ENCODE measurements at places on chromosomes 16 and 17. TPM values are rescaled to one million over a fixed set of nuclear protein-coding genes. Genes with fewer than 3 reads are reported as not detected.
A peak's percentile ranks its signal among the peaks of the same experiment; 100 is the strongest.

GRB7 gene
- total RNA-seq, result 21.2 TPM

- DNase-seq, result peak; percentile 75
Observed at GRCh38 chr17:36524428-36524876, 10.2 kb downstream of the MYO19 start.

DNA sequence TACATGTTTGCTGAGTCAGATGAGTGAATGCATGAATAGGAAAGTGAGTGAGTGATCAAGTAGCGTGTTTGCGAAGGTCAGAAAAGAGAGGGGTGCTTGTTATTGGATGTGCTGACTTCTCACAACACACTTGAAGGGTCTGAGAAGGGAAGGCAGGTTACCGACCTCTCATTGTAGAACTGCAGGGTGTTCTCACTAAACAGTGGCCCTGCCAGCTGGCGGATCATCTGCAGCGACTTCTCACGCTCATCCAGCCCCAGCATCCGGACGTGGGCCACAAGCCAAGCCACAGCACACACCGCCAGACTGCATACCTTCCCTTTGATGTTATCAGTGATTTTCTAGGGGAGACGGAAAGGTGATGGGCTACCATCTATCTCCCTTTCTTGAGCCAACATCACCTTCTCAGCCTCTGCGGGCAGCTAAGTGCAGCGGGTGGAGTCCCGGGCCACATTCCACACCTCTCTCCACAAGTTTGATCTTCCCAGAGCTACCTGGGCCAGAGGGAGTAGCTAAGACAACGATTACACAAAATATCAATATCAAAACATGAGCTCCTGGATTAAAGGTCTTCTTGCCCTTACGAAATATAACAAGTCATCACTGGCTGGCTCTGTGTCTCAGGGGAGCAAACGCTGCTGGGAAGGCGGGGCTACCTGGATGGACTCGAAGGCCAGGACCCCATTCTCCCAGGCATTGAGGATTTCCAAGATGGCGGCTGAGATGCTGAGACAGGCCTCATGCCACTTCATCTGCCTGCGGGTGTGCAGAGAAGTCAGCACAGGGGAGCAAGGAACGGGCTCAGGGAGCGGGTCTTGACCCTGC lies 11.0 kb downstream of the CSF3 start:
- peak; percentile 84 for DNase-seq

GRCh38 chr17:10034719-10035475 lies 129.8 kb upstream of the RCVRN start:
- no peak for DNase-seq

DNA sequence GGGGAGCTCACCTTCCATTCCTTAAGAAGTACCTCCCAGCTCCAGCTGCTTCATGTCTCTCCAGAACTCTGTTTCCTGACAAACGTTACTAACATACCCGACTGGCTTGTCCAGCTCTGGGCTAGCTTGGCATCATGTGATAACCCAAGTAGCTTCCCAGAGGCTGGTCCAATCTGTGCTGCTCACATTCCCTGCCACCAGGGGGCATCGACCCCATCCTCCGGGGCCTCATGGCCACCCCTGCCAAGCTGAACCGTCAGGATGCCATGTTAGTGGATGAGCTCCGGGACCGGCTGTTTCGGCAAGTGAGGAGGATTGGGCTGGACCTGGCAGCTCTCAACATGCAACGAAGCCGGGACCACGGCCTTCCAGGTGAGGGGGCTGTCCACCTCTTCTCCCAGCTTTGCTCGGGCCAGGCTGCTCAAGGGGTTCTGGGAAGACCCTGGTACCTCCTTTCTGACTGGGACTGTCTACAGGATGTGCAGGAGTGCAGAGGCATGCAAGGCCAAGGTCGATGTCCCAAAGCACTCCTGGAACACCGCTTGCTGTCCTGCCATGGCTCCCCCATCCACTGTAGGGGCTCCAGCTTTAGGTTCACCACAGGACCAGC lies 7.6 kb downstream of the EPX start:
- DNase-seq, result peak; percentile 78

DNA sequence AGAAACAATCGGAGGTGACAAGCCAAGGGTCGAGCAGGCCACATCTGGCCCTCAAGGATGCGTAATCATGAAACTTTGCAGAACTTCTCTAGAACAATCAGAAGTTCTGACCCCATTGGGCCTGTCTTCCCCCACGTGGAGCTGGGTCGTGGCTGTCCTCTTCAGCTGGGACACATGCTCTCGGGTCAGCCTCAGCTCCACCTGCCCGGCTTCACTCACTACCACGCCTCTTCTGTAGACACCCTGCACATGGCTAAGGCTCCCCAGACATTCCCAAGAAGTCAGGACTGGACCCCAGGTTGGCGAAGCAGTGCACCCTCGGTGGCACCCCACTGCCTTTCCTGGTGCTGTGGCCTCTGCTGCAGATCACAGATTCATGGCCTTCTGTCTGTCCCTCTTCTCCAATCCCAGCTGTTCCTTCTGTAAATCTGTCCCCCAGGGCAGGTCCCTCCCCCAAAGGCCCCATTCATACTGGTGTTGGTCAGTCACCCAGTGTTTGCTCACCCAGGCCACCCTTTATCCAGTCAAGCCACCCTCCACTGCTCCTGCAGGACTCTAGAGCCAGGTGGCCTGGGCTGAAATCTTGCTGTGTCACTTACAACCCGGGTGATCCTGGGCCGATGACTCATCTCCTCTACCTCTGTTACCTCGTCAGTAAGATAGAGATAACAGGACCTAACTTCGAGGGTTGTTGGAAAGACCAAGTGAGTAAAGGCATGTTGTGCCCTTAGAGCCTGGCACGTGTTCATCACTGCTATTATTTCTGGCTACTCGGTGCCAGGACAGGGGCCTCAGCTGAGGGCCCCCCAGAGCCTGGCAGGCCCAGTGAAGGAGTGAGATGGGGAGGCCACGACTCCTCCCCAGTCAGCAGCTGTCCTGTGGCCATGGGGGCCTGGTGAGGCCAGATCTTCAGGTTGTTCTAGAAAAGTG lies 1.4 kb upstream of the SLC5A11 start:
- peak; percentile 70 for DNase-seq
